ENCODE measurements at places on chromosomes 5 and 9.

DNA sequence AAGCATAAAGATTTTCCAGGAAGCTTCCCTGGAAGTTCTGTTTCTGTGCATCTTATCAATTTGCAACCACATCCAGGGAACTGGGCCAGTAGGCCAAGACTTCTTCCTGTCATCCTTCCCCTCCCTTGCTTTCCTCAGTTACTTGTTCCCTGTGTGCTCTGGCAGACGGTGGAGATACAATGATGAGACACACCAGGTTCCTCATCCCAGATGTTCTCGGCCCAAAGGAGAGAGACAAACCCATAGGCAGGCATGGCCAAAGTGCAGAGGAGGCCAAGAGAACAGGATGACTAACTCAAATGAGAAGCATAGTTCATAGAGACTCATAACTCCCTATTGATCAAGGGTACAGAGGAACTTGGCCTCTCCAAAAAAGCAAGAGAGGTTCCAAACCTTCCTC is 652.6 kb downstream of the CCDC171 start:
- DNase-seq: no peak

GRCh38 chr9:137233143-137233980 is 2.7 kb downstream of the SLC34A3 start:
- no peak for DNase-seq

DNA sequence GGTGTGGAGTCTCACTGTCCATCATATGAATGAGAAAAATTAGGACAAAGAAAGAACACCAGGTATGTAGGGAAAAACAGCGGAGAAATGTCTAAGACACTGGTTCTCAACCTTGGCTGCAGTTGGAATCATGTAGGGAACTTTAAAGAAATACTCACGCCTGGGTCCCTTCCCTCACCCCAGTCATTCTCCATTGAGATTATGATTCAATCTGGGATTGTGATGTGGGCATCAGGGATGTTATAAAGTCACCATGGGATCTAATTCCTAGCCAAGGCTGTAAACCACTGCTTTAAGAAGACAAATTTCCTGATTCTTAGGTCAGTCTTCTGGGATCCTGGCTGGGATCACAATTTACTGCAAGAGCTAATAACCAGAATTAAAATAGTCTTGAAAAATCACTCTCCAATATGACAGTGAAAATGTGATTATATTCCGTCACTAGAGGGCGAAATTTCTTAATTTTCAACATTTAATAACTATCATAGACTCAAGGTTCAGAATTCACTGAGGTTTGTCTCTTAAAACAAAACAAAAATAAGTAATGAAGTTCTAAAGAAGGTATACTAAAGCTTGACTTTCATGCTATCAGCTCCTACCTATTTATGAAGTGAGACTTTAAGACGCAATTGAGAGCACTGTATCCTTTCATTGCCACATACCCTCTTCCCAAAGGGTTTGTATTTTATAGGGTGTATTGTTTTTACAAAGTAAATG is 60.5 kb downstream of the GLDC start:
- no peak for DNase-seq

DNA sequence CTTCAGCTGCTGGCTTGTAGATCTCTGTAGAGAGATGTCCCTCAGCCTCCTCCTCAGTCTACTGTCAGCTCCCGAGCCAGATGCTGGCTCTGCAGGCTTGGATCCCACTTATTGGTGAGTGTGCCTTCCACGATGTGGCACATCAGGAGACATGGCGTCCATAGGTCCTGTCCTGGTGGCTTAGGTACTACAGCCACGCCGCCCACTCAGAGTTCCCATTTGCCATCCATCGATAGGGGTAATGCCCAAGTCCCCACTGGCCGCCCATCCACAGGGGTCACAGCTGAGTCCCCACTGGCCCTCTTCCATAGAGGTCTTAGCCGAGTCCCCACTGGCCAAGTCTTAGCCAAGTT is 17.3 kb downstream of the EXOC3 start:
- DNase-seq: no peak

GRCh38 chr5:171599957-171600612 is 180.6 kb downstream of the FGF18 start:
- DNase-seq: no peak

DNA sequence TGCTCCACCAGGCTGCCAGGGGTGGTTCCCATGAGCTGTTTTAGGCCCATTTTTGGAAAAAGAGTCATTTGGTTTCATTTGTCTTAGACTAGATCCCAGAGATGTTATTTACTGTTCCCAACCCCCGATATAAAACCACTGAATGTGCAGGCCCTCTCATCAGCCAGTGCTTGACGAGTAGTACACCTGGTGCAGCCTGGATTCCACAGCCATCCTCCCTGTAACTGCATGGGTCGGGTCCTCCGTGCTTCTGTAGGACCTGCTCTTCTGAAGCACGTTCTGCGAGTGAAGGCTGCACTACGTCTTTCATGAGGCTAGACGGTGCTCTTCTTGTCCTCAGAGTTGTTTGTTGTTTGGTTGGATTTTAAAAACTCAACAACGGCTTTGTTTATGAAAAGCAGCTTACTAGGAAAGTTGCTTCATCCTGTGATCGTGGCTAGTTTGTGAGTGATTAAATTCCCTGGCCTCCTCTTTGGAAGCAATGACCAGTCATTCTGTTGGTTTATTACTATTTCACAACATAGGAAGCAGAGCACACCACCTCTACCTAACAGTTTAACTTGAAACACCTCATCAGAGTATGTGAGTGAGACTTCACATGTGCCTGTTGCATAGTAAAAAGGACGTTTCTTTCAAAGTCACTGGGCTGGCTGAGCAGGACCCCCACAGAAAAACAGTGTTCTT is 135.2 kb downstream of the AOPEP start:
- peak; percentile 34 for DNase-seq

DNA sequence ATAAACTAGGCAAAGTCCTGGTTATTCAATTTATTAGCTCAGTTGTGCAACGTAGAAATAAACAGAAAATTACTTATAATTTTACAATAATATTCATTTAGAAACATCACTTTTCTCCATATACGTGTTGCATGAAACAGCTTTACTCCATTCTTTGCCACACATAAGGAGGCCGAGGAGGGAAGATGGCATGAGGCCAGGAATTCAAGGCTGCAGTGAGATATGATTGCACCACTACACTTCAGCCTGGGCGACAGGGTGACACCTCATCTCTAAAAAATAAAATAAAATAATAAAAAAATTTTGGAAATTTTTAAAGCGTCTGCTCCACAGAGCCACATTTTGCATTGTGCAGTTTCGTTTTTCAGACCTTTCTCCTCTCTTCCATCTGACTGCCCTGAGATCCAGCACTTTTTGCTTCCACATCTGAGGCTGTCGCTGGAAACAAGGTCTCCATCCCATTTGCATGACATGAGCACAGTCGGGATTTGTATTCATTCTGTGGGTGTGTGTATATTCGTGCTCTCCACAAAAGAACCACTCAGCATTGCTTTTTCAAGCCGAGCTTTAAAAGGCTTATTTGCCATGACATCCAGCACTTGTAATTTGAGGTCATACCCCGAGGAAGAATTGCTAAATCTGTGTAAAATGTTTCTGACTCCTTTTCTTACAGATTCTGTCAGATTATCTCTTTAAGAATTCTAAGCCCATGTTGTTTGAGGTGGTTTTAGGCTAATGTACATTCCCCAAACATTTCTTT is 98.6 kb upstream of the MSX2 start:
- no peak for DNase-seq

DNA sequence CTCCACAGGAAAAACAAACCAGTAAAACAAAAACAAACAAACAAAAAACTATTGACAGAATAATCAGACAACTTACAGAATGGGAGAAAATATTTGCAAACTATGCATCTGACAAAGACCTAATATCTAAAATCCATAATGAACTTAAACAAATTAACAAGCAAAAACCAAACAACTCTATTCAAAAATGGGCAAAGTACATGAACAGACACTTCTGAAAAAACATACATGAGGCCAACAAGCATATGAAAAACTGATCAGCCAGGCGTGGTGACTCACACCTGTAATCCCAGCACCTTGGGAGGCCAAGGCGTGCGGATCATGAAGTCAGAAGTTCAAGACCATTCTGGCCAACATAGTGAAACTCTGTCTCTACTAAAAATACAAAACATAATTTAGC is 60.1 kb downstream of the KCNV2 start:
- no peak for DNase-seq

- DNase-seq: peak; percentile 3
These were observed 321.8 kb upstream of the MEF2C start for GRCh38 chr5:89204756-89205155.

GRCh38 chr5:173855162-173855994 is 32.8 kb upstream of the CPEB4 start:
- DNase-seq: no peak

- DNase-seq: peak; percentile 31
These were observed 21.7 kb downstream of the F2RL2 start for GRCh38 chr5:76601470-76601869.

All from hepatic stellate cell (primary cell).